Midbrain (tissue), 1 donor: ENCODE measurements at places on chromosomes 2 and 18.

GRCh38 chr2:219670386-219670785, 43.0 kb downstream of the SLC4A3 start:
- DNase-seq, result no peak

DNA sequence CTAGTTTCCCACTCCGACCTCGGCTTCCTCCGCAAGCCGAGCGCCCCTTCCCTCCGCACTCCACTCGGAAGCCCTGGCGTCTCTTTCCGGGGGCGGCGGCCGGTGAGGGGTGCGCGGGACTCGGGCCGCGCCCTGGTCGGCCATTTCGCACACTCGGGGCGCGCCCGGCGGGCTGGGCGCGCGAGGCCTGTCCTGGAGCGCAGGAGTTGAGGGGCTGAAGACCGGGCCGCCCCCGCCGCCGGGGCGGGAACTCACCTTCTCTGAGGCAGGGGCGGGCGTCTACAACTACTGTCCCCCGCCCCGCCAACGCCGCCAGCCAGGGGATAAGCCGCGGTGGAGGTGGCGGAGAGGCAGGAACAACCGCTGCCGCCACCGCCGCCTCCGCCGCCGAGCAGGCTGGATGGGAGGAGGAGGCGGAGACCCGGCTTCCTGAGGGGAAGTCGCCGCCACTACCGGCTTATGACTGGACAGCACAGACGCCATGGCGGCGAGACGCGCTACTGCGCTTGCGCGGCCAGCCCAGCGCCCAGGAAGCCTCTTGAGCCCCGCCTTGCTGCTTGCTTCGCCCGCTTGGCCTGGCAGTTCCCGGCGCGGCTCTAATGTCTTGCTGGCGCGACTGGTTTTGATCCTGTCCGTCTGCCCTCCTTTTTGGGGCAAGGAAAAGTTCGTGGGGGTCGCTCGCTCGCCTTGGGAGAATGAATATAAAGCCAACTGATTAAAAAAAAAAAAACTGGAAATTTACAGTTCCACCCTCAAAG, at the start of gene KRCC1:
Gene KRCC1, minus strand, starts transcription at position 413 of the 758 bp plus-strand sequence. CDS start 27,220 bp downstream, outside the sequence.
- peak; percentile 98 for DNase-seq

GRCh38 chr2:213119061-213119809, 32.2 kb downstream of the IKZF2 start:
- DNase-seq, result no peak

- DNase-seq, result no peak
These were observed 321.7 kb upstream of the THSD7B start for GRCh38 chr2:136443661-136444060.

DNA sequence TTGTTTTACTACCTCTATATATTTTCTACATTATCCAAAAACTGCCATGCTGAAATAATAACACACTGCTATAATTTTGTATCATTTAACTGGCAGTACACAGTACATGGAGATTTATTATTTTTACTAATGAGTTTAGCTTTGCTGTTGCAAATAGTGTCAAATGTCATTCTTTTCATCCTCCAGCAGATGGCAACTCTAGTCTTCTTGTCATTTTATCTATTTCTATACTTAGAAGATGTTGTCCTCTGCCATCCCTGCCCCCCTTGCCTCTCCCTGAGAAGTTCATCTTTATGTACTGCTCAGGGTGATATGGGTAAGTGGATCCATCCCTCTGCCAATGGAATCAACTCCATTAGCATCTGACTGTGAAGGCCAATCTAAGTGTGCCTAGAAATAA, 21.7 kb upstream of the LRRTM1 start:
- peak; percentile 53 for DNase-seq

DNA sequence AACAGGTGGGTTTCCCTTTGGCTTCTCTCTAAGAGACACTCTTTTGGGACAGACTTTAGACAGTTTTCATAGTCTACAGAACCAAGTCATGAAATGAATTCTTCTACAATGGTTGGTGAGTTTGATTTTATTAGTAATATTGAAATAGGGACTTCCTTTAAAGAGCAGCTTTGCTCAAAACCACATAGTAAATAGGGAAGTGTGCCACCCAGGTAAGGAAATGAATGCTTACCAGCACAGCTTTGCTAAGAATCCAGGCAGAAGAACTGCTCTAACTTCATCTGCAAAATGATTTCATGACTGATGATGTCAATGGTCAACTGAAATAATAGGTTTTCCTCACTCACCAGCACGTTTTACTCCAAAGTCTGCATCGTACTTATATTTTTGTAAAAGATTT, 89.2 kb downstream of the NYAP2 start:
- DNase-seq, result no peak

- DNase-seq, result no peak
These were observed 747.5 kb upstream of the RAB6C start for GRCh38 chr2:129231924-129232323.

DNA sequence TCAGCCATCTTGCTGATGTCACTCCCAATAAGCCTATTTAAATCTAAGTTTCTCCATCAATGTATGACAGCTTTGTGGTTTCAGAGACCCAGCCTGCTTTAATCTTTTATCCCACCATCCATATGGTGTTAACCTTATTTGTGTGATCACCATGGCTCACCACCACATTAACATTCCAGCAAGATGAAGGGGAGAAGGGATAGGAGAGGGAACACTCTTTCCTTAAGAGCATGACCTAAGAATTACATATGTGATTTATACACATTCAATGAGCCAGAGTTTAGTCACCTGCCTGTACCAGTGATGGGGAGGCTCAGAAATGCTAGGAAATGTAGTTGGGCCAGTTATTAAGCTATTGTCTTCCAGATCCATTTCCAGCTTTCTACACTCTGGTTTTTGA, 44.5 kb upstream of the CHN1 start:
- no peak for DNase-seq

- peak; percentile 24 for DNase-seq
These were observed 34.8 kb upstream of the ASB18 start for GRCh38 chr2:236298924-236299475.

DNA sequence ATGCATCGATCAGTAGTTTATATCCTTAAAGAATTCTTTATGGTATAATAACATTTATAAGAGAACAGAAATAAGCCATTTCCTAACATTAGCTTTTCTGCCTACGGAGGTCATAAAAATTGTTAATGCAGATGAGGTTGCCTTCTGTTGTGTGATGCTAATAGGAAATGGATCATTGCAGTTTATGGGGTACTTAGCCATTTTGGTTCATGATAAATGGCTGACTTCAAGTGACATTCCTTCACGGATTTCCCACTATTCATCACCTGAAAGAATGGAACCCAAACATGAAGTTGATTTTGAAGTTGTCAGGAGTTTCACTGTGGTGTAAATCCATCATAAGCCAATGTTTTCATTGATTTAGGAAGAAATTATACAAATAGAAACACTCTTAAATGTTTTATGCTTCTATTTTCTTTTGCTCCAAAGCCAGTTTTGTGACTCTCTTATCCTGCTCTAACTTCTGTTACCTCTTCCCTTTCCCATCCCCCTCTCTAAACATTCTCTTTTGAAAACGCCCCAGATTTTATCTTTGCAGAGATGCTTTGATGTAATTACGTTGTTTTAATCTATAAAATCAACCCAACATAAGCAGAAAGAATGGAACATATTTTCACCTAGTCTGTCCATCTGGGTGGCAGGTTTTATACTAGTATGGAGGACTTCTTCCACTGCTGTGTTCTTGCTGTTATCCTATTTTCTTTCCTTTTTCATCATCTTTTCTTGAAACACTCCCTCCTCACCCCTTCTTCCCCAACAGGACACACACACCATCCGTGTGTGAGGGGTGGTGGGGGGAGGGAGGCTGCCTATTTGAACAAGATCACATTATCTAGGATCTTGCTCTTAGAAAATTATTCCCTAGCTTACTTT, 58.2 kb downstream of the GREB1L start:
- DNase-seq, result no peak

DNA sequence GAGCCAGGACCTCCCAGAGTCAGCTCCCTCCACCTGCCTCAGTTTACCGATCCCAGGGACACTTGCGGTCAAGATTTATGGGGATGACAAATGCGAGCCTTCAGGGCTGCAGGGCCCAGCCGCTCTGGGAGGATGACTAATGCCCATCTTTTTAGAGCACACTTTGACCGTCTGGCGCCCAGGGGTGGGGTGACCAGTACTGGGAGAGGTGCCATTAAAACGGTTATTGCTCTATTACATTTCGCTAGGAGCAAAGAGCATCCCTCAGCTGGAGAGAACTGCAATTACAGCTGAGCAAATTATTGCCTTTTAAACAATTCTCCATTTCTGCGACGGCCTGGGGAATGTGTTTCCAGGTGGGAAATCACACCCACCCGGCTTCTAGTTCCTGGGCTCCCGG, 42.6 kb upstream of the HPCAL1 start:
- no peak for DNase-seq

DNA sequence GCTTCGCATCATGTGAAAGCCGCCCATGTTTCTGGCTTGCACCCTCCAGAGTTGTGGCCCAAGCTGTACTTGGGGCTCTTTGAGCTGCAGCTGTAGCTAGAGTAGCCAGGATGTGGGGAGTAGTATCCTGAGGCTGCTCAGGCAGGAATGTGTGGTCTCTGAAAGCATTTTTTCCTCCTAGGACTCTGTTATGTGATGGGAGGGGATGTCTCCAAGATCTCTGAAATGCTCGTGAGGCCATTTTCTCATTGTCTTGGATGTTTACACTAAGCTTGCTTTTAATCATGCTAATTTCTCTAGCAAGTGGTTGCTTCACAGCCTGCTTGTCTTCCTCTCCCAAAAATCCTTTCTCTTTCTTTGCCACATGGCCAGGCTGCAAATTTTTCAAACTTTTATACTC, 687.6 kb downstream of the DCDC2C start:
- no peak for DNase-seq

- no peak for DNase-seq
These were observed 257.7 kb downstream of the PTGR3 start for GRCh38 chr18:74951165-74951760.

DNA sequence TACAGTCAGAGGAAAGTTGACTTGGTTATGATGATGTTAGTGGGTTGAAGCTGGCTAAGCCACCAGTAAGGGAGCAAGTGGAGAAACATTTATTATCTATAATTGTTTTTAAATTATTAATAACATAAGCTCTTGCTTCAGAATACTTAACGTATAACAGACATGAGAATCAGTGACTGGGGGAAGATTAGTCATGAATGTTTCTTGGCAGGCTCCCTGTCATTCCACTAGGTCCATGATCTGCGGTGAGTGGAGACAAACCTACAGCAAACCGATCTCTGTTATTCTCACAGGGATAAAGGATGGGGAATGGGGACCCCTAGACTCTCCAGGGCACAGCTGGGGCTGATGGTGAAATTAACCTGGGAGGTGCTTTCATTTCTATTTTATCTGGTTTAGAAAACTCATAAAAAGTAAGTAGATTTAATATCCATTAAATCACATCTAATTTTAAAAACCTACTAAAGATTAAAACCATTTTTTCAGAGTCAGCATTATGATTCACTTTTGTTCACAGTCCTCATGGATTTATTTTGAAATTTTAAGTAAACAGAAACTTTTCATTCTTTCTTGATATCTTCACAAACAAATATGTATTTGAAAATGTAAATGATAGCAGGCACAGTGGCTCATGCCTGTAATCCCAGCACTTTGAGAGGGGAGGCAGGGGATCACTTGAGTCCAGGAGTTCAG, 420.3 kb downstream of the PTPRM start:
- no peak for DNase-seq

- peak; percentile 75 for DNase-seq
These were observed 6.5 kb downstream of the PTMA start for GRCh38 chr2:231714639-231715498.

- DNase-seq, result no peak
These were observed 48.3 kb downstream of the SLC66A2 start for GRCh38 chr18:79903071-79903635.

GRCh38 chr18:3345885-3346284, 84.0 kb downstream of the MYL12B start:
- DNase-seq, result no peak

- no peak for DNase-seq
These were observed 119.3 kb upstream of the NDUFV2 start for GRCh38 chr18:8983195-8983594.

GRCh38 chr2:111111101-111111755, 9.5 kb upstream of the BCL2L11 start:
- DNase-seq, result no peak
